Calu3 (cell line): ENCODE measurements at places on chromosomes 11 and 22. TPM values are rescaled to one million over a fixed set of nuclear protein-coding genes. Genes with fewer than 3 reads are reported as not detected.

Gene ZBTB44
- total RNA-seq: 23.6 and 29.7 TPM in 2 replicates

Gene AGBL2
- total RNA-seq: 3.2 and 6.1 TPM in 2 replicates

DNA sequence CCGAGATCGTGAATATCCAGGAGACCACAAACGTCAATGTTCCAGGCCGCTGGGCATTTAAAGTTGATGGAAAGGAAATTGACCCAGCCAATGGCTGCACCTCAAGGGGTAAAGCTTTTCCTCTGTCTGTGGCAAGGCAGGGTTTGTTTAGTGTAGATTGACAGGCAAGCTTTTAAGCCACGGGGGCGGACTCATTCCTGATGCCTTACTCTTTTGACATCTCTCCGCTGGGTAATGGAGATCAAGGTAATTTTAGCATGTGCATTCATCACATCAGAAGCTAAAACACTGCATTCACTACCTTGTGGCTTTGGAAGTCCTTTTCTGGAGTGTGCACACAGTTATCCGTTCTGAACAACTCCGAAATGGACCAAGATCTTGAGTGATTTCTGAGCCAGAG, 12.6 kb downstream of the TECTA start:
- no peak overlapping the region for H3K27ac ChIP-seq
- H3K4me1 ChIP-seq: no peaks in the 10 kb centered on the region
- H3K36me3 ChIP-seq: no peaks in the 10 kb centered on the region
- no peak overlapping the region for H3K4me3 ChIP-seq
- peaks cover 54% of the 10 kb centered on the region for H3K27me3 ChIP-seq
- DNase-seq: no peak

- H3K4me1 ChIP-seq: no peaks in the 10 kb centered on the region
- no peak overlapping the region for H3K27ac ChIP-seq
Observed at GRCh38 chr11:101555366-101555765, 28.4 kb downstream of the TRPC6 start.

- H3K27ac ChIP-seq: no peak overlapping the region
- H3K27me3 ChIP-seq: peaks cover 8% of the 10 kb centered on the region
- DNase-seq: no peak
- H3K4me3 ChIP-seq: no peak overlapping the region
Observed at GRCh38 chr11:95059046-95059445, 7.7 kb upstream of the SRSF8 start.

DNA sequence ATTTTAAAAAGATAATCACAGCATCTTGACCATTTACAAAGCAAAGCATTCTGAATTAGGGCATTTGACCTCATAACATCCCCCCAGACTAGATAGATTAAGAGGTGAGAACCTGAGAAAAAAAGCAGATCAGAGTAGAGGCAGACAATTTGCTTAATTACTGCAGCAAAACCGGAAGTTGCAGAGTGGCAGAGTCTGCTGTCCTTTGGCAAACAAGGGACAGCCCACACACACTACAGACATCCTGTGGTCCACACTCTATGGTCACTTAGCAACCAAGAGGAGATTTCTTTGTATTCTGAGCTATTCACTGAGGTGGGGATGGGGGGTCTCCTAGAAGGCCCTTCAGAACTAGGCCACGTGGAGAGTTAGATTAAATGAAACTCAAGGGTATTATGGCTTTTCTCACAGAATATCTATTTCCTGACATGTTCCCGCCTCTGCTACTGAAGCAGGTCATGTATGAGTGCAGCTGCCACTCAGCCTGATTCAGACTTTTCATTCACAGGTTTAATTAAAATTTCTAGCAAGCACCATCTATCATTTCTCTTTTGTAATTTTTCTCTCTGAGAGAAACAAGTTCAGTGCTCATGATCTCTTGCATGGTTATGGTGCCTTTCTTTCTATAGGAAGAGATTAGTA, 48.5 kb downstream of the SVIP start:
- peaks cover 9% of the 10 kb centered on the region for H3K4me1 ChIP-seq
- no peaks in the 10 kb centered on the region for H3K27me3 ChIP-seq
- DNase-seq: no peak
- no peak overlapping the region for H3K4me3 ChIP-seq
- H3K27ac ChIP-seq: no peak overlapping the region

DNA sequence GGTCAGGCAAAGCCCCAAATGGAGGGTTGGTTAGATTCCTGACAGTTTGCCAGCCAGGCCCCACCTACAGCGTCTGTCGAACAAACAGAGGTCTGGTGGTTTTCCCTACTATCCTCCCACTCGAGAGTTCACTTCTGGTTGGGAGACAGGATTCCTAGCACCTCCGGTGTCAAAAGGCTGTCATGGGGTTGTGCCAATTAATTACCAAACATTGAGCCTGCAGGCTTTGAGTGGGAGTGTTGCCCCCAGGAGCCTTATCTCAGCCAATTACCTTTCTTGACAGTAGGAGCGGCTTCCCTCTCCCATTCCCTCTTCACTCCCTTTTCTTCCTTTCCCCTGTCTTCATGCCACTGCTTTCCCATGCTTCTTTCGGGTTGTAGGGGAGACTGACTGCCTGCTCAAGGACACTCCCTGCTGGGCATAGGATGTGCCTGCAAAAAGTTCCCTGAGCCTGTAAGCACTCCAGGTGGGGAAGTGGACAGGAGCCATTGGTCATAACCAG, 4.7 kb upstream of the TTC36 start:
- no peaks in the 10 kb centered on the region for H3K27me3 ChIP-seq
- no peaks in the 10 kb centered on the region for H3K4me1 ChIP-seq
- H3K4me3 ChIP-seq: no peak overlapping the region
- H3K36me3 ChIP-seq: peaks cover 43% of the 10 kb centered on the region
- peak; percentile 21 for DNase-seq

DNA sequence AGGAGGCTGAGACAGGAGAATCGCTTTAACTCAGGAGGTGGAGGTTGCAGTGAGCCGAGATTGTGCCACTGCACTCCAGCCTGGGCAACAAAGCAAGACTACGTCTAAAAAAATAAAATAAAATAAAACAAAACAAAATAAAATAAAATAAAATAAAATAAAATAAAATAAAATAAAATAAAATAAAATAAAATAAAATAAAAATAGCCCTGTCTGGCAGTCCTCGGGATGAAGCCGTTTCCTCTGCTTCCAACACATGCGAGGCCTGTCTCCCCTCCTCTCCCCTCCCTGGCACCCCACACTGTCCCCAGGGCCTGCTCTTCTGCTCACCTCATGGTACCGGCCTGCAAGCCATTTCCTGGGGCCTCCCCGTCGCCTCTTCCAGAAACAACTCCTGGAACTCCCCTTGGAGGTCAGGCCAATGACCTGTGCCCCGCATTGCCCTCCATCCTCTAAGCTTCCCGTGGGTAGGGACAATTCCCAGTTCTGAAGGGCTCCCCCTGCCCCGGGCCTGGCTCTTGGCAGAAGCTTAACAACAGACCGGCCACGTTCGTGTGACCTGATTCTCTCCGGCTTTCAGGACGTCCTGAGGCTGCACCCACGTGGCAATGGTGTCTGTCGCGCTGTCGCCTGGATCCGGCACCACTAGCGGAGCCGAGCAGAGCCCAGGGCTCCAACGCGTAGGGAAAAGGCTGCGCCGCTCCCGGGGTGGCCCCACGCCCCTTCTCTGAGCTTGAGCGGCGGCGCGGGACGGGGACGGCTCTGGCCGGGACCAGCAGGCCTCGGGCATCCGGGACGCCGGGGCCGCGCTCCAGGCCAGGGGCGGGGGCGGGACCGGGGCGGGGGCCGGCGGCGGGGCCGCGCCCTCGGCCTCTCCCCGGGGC, 456 bp upstream of the PARVB start:
- peaks cover 17% of the 10 kb centered on the region for H3K4me1 ChIP-seq
- H3K27ac ChIP-seq: peak overlapping the region; percentile 66
- peak; percentile 58 for DNase-seq

- H3K27ac ChIP-seq: peak overlapping the region; percentile 97
- no peaks in the 10 kb centered on the region for H3K27me3 ChIP-seq
- H3K36me3 ChIP-seq: peaks cover 73% of the 10 kb centered on the region
- DNase-seq: peak; percentile 51
- H3K4me3 ChIP-seq: peak overlapping the region; percentile 60
Observed at GRCh38 chr11:112156956-112157766, 6.7 kb downstream of the IL18 start.

- no peak for DNase-seq
- H3K27me3 ChIP-seq: no peaks in the 10 kb centered on the region
- no peak overlapping the region for H3K4me3 ChIP-seq
- no peaks in the 10 kb centered on the region for H3K36me3 ChIP-seq
- H3K27ac ChIP-seq: no peak overlapping the region
Observed at GRCh38 chr11:85123752-85124231, 503.4 kb downstream of the DLG2 start.

DNA sequence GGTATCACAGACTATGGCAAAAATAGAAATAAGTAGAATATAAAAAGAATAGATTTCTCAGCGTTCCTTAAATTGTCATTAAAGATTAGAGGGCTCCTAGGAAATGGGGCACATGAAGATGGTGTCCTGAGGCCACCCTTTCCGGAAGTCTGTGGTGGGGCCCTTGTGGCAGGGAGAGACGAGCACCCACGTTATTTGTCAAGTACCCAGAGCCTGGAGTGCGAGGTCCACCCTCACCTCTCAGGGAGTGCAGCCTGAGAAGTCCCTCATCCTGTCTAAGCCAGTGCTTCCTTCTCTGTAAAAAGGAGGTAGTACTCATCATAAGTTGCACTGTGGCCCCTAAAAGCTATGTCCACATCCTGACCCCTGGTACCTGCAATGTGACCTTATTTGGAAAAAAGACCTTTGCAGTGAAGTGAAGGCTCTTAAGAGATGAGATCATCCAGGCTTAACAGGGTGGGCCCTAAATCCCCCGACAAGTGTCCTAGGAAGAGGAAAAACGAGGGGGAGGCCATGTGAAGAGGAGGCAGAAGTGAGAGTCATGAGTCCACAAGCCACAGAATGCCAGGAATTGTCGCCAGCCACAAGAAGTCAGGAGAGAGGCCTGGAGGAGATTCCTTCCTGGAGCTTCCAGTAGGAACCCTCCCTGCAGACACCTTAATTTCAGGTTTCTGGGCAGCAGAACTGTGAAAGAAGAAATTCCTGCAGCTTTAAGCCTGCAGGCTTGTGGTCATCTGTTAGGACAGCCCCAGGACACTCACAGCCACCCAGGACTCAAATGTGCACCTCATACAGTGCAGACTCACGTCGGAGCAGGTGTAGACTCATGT, 76.8 kb upstream of the CCND1 start:
- no peak for DNase-seq
- H3K4me1 ChIP-seq: peaks cover 8% of the 10 kb centered on the region
- no peak overlapping the region for H3K4me3 ChIP-seq
- no peak overlapping the region for H3K27ac ChIP-seq
